CD4-positive, alpha-beta memory T cell (primary cell): ENCODE measurements at places on chromosomes 16 and 17.

GRCh38 chr16:83737729-83738354, 69.9 kb upstream of the HSBP1 start:
- DNase-seq: no peak

DNA sequence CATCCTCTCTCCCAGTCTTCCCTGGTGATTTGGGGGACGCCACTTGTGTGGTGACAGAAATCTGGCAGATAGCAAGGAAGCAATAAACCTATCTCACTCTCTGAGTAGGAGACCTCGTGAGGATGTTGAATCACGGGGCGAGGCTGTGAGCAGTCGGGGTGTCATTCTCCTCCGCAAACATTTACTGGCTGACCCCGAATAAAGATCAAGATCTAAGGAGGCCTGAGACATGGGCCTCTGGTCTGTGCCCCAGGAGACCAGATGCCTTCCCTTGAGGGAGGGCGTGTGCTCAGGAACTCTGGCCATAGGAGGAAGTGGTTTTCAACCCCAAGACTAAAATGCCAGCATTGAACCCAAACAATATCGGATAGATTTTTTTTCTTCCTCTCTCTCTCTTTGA, 53.1 kb downstream of the FOXL1 start:
- no peak for DNase-seq

DNA sequence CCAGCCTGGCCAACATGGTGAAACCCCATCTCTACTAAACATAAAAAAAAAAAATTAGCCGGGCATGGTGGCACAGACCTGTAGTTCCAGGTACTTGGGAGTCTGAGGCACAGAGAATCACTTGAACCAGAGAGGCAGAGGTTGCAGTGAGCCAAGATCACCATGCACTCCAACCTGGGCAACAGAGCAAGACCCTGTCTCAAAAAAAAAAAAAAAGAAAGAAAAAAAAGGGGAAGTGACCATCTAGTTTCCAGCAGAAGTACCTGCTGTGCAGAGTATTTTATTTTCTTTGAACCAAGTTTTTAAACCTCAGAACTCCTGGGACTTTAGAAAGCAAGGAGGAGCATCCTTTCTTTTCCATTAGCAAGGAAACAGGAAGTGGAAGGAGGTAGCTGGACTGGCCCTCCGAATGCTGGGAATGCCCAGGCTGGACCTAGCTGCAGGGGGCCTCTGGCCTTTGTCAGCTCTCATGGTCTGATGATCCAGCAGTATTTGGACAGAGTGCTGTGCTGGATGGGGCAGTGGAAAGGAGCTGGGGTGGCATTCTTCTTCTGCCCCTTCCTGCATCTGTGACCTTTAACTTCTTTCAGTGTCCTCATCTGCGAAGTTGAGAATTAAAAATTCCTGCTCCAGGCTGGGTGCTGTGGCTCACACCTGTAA, 6.6 kb downstream of the GID4 start:
- no peak for DNase-seq

- no peak for DNase-seq
Observed at GRCh38 chr16:13021996-13022395, 120.6 kb downstream of the SHISA9 start.

GRCh38 chr17:27442702-27443101, 13.5 kb upstream of the KSR1 start:
- no peak for DNase-seq

DNA sequence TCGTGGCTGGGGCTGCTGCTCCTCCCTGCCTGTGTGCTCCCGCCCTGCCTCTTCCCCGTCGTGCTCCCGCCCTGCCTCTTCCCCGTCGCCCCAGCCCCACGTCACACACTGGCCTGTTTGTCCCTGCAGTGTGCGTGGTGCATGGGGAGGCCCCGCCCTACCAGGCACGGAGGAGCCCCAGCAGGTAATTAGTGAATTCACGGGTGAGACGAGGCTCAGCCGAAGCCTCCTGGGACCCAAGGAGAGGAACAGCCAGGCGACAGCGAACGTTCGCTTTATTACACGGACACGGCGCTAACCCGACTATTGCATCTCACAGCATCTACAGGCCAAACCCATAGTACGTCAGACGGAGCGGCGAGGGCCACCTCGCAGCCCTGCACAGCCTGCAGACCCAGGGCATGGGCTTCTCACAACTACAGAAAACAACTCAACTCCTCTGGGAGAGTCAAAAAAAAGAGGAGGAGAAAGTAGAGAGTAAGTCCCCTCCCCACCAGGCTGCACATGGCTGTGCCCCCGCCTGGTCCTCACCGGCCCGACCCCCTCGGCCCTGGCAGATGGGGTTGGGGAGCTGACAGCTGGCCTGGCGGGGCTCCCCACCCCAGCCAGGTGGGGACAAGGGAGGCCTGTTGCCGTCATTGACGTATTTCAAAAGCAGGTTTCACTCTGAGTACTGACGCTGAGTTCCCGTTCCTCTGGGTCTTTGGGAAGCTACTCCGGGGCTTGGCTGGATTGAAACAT, 4.3 kb upstream of the PABPN1L start:
- no peak for DNase-seq

- DNase-seq: no peak
Observed at GRCh38 chr17:77315551-77316190, 174.9 kb downstream of the SEC14L1 start.

GRCh38 chr16:58098207-58099096, 30.7 kb downstream of the CFAP20 start:
- DNase-seq: no peak

DNA sequence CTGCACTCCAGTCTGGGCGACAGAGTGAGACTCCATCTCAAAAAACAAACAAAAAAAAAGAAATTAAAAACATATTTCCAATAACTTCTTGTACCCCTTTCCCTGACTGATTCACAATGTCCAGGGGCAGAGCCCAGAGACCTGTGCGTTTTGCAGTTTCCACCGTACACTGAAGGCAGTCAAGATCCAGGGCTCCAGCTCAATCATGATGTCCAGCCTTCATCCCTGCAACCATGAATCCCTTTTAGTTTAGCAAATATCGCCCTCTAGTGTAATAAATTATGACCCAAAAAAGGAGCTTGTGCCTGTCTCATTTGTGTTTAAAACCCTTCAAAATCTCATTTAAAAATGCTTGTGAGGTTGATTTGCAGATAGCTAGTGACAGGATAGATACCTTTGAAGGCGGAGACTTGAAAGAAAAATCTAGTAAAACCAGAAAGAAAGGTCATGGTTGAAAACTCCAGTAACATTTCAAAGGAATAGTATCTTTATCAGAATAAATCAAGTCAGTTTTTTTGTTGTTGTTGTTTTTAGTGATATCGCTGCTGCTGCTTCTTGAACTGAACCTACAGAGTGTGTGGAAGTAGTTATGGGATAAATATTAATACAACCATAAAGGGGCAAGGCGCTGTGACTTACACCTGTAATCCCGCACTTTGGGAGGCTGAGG, 3.7 kb upstream of the ERN1 start:
- peak; percentile 52 for DNase-seq

DNA sequence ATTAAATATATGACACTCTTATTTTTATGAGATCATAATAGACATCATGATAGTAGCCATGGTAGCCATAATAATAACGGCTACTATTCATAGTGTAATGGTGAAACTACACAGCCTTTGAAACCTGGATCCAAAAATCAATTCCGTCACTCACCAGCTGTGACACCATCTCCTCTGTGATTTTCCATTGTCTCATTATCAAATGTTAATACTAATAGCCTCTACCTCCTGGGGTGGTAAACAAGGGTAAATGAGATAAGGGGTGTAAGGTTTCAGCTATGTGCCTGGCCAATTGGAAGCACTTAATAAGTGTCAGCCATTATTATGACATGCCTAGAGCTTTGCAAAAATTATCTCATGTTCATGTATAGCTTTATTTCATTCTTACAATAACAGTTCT, 88.6 kb downstream of the CACNG3 start:
- no peak for DNase-seq

- no peak for DNase-seq
Observed at GRCh38 chr17:19943026-19943425, 34.6 kb downstream of the AKAP10 start.

GRCh38 chr17:65470783-65471182, 90.7 kb downstream of the AXIN2 start:
- DNase-seq: no peak

DNA sequence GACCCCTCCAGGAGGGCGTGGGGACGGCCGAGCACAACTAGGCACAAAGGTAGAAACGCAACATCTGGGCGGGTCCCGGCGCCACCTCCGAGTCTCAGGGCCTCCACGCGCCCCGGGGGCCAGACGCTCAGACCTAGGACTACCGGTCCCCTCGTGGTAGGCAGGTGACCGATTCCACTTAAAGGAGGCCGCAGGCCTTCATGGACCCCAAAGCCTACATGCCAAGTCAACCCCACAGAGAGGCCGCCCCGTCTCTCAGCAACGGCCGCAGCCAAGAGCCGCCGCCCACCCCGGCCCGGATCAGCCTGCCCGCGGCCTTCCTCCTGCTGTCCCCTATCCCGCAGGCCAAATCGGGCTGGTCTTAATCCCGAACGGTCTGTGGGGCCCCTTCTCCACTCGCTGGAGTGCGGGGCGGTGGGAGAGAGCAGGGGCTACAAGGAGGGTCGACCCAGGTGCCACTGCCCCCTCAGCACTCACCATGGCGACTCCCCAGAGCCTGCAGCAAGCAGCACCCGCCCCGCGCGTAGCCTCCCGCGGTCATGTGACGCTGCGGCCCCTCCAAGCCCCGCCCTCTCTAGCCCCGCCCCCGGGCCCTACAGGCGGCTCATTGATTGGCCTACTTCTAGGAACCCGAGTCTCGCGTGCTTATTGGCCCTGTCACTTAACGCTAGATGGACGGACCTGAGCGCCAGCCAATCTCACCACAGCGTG, at the start of gene VPS35:
TSS of gene VPS35 (minus strand) at position 525 of the 711 bp plus-strand sequence. CDS start at position 480, 45 bp downstream.
- peak; percentile 99 for DNase-seq

GRCh38 chr16:64858076-64858475, 263.8 kb downstream of the CDH11 start:
- DNase-seq: no peak

GRCh38 chr17:4583782-4584100, 588 bp upstream of the SMTNL2 start:
- no peak for DNase-seq

DNA sequence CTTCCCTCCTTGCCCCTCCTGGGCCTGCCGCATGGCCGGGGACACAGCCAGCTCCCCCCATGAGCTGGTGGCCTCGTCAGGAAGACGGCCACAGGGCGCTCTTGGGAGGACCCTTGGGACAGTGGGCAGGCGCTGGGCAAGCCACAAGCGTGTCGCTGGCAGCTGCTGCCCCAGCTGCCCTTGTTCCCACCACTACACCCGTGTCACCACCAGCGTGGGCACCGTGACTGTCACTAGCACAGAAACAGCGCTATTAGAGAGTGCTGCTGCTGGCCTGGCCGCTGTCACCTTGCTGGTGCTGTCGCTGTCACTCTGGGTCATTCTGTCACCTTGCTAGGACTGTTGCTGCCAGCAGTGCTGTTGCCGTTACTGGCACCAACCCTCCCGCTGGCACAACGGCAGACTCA, 47.2 kb downstream of the ZFPM1 start:
- no peak for DNase-seq

- no peak for DNase-seq
Observed at GRCh38 chr17:82596837-82597672, 51.2 kb downstream of the WDR45B start.

- no peak for DNase-seq
Observed at GRCh38 chr16:67147437-67148140, 3.2 kb downstream of the B3GNT9 start.

GRCh38 chr17:35046740-35047283, 16.7 kb downstream of the RFFL start:
- peak; percentile 76 for DNase-seq

GRCh38 chr17:15444805-15445204, 22.6 kb downstream of the CDRT4 start:
- DNase-seq: no peak

DNA sequence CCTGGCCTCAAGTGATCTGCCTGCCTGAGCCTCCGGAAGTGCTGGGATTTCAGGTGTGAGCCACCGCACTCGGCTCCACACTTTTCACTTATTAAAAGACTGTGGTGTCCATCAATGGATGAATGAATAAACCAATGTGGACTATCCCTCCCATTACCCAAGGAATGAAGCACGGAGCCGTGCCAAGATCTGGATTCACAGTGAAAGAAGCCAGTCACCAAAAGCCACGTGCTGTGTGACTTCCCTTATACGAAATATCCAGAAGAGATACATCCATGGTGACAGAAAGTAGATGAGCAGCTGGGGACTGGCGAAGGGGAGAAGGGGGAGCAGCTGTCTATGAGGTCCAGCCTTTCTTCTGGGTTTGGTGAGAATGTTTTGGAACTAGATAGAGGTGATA, 48.2 kb upstream of the STH start:
- DNase-seq: no peak

DNA sequence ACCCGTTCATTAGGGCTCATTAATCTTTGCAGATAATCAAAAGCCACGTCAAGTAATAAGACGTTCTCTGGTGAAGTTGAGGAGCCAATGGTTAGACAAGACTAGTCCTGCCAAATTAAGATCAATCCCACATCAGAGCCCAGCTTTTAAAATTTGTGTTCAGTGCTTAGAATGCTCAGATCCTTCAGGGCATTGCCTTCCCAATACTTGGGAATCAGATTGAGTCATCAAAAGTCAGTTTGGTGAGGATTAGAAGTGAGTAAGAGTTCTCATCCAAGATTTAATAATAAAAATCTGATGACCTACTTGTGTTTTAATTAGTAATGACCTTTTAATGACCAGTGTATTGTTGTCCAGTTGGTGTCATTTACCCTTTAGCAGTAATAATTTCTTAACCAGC, 19.8 kb downstream of the MAP2K4 start:
- DNase-seq: no peak

DNA sequence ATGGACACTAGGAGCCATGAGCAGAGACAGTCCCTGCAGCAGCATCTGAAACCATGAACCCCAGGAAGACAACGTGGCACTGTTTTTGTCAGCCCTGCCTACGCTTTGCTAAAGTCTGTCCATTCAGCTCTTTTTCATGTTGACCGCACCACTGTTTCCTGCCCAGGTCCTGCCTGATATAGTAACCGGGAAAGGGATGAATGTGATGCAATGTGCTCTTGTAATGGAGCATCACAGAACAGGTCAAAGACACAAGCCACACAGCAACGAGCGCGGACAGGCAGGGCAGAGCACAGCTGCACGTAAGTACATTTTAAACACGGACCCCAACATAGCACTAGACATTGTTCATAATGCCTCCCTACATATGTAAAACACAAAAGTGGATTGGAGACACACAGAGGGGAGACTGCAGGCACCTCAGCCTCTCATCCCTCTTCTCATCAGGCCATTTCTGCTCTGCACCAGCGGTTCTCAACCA, 16.9 kb upstream of the TNFRSF13B start:
- no peak for DNase-seq

DNA sequence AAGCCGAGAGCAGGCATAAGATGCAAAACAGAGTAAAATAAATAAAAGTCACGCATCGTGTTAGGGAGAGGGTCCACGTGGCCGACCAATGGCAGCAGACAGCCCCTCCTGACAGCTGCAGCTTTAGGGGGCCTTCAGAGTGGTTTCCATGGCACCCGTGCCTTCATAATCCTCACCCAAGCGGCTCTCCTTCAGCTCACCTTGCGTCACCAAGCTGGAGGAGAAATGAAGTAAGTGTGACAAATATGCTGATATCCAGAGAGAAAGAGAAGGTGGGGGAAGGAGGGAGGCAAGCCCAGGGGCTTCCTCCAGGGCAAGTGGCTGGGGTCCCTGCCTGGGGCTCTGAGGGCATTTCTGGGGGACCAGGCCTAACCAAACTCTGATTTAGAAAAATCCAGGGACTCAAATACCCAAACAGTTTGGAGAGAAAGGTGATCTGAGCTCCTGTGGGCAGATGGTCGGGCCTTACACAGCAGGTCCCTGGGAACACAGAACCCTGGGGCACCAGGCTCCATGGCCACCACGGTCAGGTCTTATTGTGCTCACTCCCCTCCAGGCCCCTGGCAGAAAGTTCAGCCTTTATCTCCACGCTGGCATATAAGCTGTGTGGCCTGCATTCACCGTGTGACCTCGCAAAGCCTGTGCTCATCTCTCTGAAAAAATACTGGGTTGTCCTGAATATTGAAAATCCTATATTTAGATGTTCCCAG, 80.7 kb upstream of the TNRC6C start:
- no peak for DNase-seq
